Skeletal muscle cell (primary cell): ENCODE measurements at places on chromosomes 11 and 22.

GRCh38 chr11:75280227-75280701, 39.7 kb downstream of the TPBGL start:
- peak; percentile 19 for DNase-seq

- DNase-seq = no peak
These were observed 99.3 kb upstream of the SESN3 start for GRCh38 chr11:95330302-95330701.

GRCh38 chr11:83713708-83714107, 427.5 kb upstream of the CCDC90B start:
- DNase-seq = peak; percentile 58

- DNase-seq = no peak
These were observed 816 bp upstream of the PLEKHA7 start for GRCh38 chr11:17014833-17015626.

GRCh38 chr22:49589301-49589700, 238.4 kb downstream of the BRD1 start:
- no peak for DNase-seq

DNA sequence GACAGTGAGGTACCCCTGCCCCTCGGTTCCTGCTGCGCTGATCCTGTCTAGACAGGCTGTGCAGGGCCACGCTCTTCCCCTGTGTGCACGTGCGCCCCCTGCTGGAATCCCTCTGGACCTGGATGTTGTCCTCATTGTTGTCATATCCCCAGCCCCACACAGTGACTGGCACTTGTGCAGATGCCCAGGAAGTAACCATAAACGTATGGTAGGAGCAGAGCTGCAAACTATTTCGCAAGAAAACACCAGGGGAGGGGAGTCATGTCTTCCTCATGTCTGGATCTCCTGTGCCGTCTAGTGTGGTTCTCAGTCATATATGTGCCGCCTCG, 114.7 kb downstream of the CRYBB2 start:
- DNase-seq = no peak

- DNase-seq = no peak
These were observed 393.8 kb downstream of the AASDHPPT start for GRCh38 chr11:106471276-106471675.

- DNase-seq = no peak
These were observed 29.3 kb downstream of the FAT3 start for GRCh38 chr11:92253945-92254344.
